ENCODE measurements at places on chromosomes 11 and 22. TPM values are rescaled to one million over a fixed set of nuclear protein-coding genes. Genes with fewer than 3 reads are reported as not detected.

DEUP1 gene
- not detected for total RNA-seq

TREH gene
- total RNA-seq, result not detected

OR51E2 gene
- total RNA-seq, result 0.10 TPM

- no peak for DNase-seq
These were observed 34.9 kb upstream of the WEE1 start for GRCh38 chr11:9538548-9538947.

- DNase-seq, result no peak
These were observed 459 bp upstream of the NCR3LG1 start for GRCh38 chr11:17351172-17351509.

DNA sequence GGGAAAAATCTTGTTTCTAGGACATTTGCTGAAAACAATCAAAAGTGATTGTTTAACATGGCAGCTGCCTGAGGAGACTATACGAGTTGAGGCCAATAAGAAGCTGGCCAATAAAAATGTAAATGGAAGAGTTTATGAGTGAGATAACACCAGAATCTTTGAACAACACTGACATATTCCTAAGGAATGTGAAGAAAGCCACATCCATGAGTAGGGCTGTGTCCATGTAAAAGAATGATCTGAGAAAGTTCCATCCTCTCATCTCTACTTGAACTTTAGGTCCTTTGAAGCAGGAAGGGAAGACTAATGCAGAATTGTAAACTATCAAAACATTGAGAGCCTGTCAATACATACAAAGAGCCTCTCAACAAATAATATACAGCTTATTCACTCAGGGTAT lies 6.9 kb upstream of the CHORDC1 start:
- no peak for DNase-seq
